ENCODE measurements at places on chromosomes 7 and 10. TPM values are rescaled to one million over a fixed set of nuclear protein-coding genes. Genes with fewer than 3 reads are reported as not detected.

PCDH15 gene
- total RNA-seq, result not detected

CRHR2 gene
- total RNA-seq, result not detected

IL2RA gene
- total RNA-seq, result not detected

DPYSL4 gene
- total RNA-seq, result 19.1 TPM

UPK3B gene
- 20.7 TPM for total RNA-seq

SVIL gene
- total RNA-seq, result 21.9 TPM

ACTR1A gene
- total RNA-seq, result 90.2 TPM

FOXI2 gene
- total RNA-seq, result not detected

AMPH gene
- not detected for total RNA-seq

ZNF503 gene
- 13.9 TPM for total RNA-seq

SMO gene
- total RNA-seq, result 13.8 TPM

PRLHR gene
- total RNA-seq, result not detected

DNAJB12 gene
- 32.6 TPM for total RNA-seq

PRPS1L1 gene
- not detected for total RNA-seq

SLC35B4 gene
- total RNA-seq, result 32.4 TPM

TMEM72 gene
- not detected for total RNA-seq

WDR86 gene
- 0.19 TPM for total RNA-seq

SLC13A4 gene
- total RNA-seq, result not detected

GIMAP4 gene
- total RNA-seq, result not detected

HTR5A gene
- total RNA-seq, result not detected

IDE gene
- 23.8 TPM for total RNA-seq

SPDYE9 gene
- not detected for total RNA-seq

SRGN gene
- total RNA-seq, result 61.4 TPM

PBLD gene
- 3.0 TPM for total RNA-seq

COX19 gene
- 5.6 TPM for total RNA-seq

SPDYE1 gene
- total RNA-seq, result not detected

OR2A42 gene
- not detected for total RNA-seq

PON2 gene
- 291 TPM for total RNA-seq

HECW1 gene
- 10.9 TPM for total RNA-seq

GSAP gene
- 1.8 TPM for total RNA-seq

MMS19 gene
- 43.4 TPM for total RNA-seq

AGK gene
- total RNA-seq, result 29.1 TPM

FBXL13 gene
- total RNA-seq, result 0.19 TPM

THSD7A gene
- 1.3 TPM for total RNA-seq

ACTR3C gene
- total RNA-seq, result not detected

HPSE2 gene
- not detected for total RNA-seq

ITPRID1 gene
- not detected for total RNA-seq

FAM221A gene
- total RNA-seq, result 0.35 TPM

ADIRF gene
- total RNA-seq, result 0.21 TPM

CPA2 gene
- 0.15 TPM for total RNA-seq

TMEM225B gene
- total RNA-seq, result 0.59 TPM

TMEM213 gene
- not detected for total RNA-seq

OR6B1 gene
- total RNA-seq, result not detected

TMEM196 gene
- not detected for total RNA-seq

CYP26A1 gene
- 2.7 TPM for total RNA-seq

SPDYE6 gene
- not detected for total RNA-seq

GHRHR gene
- total RNA-seq, result 0.29 TPM

POU6F2 gene
- total RNA-seq, result not detected

OIT3 gene
- total RNA-seq, result not detected

RNF148 gene
- not detected for total RNA-seq

Measured in A549 treated with RU486 at 1 μM for 4 hours (cell line).